Stimulated activated CD8-positive, alpha-beta memory T cell treated with anti-CD3 and anti-CD28 coated beads, Interleukin-7, amount 100 ng/mL, for 1 hour (primary cell): ENCODE measurements at places on chromosomes 4 and X.

- DNase-seq = no peak
These were observed 58.6 kb downstream of the NDST4 start for GRCh38 chr4:115054836-115055235.

GRCh38 chrX:130224810-130225209, 43.9 kb downstream of the ZNF280C start:
- no peak for DNase-seq

- DNase-seq = no peak
These were observed 221.5 kb upstream of the SFRP2 start for GRCh38 chr4:154010371-154010770.

- no peak for DNase-seq
These were observed 99.2 kb downstream of the PSAPL1 start for GRCh38 chr4:7335344-7336066.

- no peak for DNase-seq
These were observed 66.0 kb downstream of the TRMT44 start for GRCh38 chr4:8506373-8507195.

GRCh38 chr4:132383571-132384199, 765.4 kb upstream of the PCDH10 start:
- no peak for DNase-seq

GRCh38 chr4:107665001-107665400, 55.0 kb downstream of the PAPSS1 start:
- no peak for DNase-seq

GRCh38 chr4:127917151-127917550, 36.5 kb downstream of the PLK4 start:
- DNase-seq = no peak

GRCh38 chrX:102808336-102808735, 87.8 kb downstream of the GPRASP3 start:
- DNase-seq = no peak

DNA sequence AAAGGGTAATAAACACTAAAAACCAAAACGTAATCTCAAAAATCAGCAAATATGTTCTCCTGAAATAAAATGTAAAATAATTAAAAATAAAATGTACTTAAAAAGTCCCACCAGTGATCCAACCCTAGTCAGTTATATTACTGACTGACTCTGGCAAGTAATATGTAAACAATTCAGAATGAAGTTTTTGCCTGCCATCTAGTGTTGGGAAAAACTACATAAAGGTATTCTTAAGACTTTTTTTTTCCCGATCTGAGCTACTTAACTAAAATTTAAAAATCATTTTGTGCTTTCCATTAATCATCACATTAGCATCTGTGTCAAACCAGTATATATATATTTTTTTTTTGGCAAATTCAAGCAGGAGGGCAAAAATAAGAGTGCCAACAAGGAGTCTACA, 24.0 kb downstream of the RCHY1 start:
- DNase-seq = no peak

GRCh38 chrX:41377624-41378023, 43.7 kb downstream of the DDX3X start:
- DNase-seq = no peak

DNA sequence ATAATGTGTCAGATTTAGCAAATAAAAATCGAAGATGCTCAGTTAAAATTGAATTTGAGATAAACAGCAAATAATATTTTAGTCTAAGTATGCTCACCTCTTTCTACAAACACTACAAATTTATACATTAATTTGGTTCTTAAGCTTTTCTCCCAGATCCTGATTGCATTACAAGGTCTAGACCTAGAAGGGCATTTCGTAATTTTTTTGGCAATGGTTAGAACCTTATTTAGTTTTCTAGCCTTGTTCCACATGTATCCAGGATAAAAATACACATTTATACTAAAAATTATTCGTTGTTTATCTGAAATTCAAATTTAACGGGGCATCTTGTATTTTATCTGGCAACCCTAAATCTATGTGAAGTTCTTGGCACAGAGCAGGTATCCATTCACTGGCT, 2.5 kb upstream of the CDKL5 start:
- DNase-seq = no peak

DNA sequence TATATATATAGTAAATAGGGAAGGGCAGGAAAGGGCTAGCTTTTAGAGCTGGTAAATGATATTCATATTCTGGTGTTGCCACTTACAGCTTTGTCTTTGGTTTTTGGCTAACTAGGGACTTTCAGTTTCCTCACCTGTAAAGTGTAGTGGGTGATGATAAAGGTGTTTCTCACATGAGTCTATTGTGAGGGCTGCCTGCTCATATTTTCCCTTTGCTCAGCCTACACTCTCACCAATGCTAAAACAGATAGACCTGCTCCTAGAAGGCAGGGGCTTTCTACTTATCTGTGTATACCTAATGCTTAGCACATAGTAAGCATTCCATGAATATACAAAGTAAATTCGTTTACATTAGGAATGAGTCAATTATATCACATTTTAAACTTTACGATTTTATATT, 137.2 kb upstream of the HS3ST1 start:
- DNase-seq = no peak

DNA sequence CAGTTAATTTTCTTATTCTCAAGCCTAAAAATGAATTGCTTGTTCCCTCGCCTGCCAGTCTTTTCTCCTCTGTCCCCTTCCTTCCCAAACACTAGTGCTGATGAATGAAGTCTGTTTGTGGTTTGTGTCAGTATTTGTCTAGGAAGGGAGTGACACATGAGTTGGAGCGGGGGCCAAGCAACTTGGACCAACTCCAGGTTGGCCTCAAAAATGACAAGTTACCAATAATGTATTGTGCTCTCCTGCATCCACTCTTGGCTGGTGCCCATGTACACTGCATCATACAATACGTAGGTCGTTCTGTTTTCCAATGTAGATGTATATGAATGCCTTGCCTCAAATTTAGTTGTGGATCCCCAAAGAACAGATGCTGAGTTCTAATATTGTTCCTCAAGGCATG, 223.0 kb upstream of the GPC4 start:
- DNase-seq = no peak

- no peak for DNase-seq
These were observed 4.2 kb downstream of the PAK3 start for GRCh38 chrX:111100191-111100590.

DNA sequence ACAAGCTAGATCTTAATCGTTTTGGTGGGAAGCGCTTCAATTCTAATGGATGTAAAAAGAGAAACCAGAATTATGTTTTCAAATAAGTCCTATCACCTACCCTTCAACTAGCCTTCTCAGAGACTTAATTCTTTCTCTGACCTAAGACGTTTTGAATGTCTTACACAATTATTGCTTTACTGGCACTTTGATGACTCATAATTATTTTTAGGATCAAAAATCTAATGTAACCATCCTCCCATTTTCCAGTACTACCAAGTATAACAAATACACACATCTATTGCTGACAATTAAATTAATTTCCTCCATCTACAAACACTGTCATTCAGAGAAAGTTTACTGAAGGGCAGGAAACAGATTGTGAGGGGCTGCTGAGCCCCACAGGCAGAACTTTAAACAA, 108.6 kb downstream of the PPP3CA start:
- no peak for DNase-seq

DNA sequence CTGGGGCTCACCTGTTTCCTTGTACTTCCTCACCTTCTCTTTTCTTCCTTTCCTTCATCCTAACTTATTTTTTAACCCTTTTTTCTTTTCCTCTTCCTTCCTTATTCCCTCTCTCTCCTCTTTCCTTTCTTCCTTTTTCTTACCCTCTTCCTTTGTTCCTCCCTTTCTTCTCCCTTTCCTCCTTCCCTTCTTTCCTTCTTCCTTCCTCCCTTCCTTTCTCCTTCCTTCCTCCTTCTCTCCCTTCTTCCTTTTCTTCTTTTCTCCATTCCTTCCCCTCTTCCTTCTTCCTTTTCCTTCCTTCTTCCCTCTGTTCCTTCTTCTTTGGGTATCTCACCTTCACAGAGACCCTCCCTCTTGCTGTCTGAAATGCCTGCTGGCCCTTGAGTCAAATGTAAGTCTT, 22.1 kb upstream of the CBR4 start:
- DNase-seq = no peak

GRCh38 chrX:12210196-12210815, 72.0 kb downstream of the FRMPD4 start:
- no peak for DNase-seq

DNA sequence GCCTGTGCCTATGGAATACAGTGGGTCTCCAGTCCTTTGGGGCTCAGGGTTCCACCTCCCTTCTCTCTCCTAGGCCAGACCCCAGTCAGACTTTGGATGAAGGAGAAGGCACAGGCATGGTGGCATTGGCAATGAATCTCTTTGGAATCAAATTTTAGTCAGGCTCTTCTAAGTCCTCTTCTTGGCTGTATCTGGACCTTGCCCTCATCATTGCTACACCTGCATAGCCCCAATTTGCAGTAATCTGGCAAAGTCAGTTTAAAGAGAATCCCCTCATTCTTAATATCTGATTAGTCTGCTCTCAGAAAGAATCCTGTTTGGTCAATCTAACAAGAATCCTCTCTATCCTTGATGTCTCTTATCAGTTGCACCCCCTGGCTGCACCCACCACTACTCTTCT, 77.6 kb downstream of the SLC16A2 start:
- no peak for DNase-seq

DNA sequence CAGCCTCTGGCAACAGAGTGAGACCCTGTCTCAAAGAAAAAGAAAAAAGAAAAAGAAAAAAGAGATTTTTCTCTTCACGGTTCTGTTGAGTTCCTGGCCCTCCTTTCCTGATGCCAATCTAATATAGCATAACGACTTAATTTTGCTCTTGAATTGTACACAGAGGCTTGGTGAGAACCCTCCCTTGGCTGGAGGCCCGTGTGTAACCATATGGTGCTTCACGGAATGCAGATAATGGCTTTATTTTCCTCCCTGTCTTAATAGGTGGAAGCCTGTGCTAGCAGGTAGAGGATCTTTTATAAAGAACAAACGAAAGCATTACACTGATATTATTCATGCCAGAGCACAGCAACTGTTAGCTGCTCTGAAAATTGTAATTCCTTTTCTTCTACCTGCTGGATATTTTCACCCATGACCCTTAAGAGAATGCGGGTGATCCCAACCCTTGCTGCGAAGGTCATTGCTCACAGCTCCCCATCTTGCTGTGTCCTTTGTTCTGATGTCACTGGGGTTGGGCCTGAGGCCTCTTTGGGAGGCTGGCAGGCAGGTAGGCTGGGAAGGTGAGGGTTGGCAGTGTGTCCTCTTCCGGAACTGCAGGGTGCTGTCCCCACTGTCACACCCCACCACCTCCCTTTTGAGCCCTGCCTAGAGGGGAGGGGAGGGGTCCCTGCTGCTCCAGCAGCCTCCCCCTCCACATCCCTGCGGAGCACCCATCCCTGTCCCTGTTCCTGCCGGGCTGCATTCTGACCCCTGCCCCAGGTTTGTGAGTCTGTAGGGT, 83.8 kb upstream of the STOX2 start:
- no peak for DNase-seq

- no peak for DNase-seq
These were observed 32.2 kb upstream of the PROM1 start for GRCh38 chr4:16116019-16116418.

DNA sequence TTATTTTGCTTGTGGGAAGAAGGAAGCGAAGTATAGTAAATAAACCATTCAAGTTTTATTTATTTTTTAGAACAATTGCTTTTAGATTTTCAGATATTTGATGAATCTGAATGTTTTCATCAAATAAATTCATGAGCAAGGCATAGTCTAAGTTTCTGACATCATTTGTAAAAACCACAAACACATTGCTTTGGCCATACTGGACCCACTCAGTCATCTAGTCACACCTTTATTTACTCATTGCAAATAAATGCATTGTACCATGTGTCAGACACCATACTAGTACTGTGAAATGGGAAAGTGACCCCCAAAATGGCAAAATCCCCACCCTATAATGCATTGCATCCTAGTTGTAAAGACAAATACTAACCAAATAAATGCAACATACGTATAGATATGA, 449.1 kb upstream of the SMIM31 start:
- no peak for DNase-seq

GRCh38 chr4:126778348-126778747, 854.4 kb upstream of the INTU start:
- DNase-seq = no peak

GRCh38 chr4:74282926-74283325, 25.3 kb upstream of the EPGN start:
- DNase-seq = no peak

DNA sequence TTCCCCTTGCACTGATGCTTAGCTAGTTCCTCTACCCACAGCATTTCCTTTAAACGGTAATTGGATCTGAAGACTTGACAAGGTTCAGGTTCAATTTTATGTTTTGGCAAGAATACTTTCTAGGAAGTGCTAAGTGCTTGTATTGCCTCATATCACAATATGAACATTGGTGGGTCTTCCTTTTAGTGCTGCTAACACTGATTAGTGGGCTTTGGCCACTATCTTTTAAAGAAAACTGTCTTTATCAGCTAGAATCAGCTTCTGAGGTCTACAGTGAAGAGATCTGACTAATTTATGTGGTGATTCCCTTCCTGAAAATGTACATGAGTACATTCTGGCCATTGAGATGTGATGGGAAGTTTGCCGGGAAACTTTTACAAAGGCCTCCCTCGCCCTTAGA, 316.7 kb upstream of the KLF3 start:
- DNase-seq = no peak

GRCh38 chr4:127783955-127784770, 2.0 kb downstream of the HSPA4L start:
- DNase-seq = no peak

- no peak for DNase-seq
These were observed 39.3 kb downstream of the RTL9 start for GRCh38 chrX:110397904-110398303.

DNA sequence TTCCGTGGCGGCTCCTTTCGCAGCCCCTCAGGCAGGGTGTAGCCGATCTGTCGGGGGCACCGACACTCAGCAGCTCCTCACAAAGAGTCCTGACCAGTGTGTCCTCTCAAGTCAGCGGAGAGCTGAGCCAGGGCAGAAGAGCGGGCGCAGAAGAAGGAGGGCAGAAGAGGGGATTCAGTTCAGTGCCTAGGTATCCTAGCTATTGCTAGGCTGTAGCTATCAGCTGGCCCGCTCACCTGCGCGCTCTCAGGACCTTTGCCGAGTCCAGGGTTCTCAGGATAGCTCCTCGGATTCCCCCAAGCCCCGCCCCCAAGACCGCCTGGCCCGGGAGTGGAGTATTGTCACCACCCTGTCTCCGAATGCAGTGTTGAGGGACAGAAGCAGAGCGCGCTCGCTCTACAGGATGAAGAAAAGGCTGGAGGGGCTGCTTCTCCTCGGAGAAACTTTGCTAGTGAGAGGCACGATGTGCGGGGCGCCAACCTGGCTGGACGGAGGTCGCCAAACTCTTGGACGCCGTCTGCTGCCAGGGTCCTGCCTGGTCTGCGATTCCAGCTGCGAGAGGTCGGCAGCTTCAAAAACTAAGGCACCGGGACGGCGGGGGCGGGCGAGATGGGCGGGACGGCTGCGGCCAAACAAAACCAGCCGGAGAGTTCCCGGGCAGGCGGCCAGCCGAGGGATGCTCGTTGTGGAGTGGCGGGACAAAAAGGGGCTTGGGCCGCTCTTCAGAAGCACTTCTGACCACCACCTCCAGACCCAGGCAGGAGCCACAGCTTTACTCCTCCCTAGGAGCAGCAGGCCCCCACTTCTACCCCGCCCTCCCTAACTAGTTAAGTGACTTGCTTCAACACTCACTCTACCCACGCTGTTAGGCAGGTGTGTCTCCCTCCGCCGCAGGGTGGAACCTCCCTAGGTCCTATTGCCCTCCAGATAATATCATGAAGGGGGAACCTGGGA, at the start of gene XKRX:
TSS of gene XKRX (minus strand) at position 258 of the 954 bp plus-strand sequence. CDS start 613 bp downstream, outside the sequence.
- peak; percentile 1 for DNase-seq
